ENCODE measurements at places on chromosomes 16 and 17.

- H3K4me3 ChIP-seq, result no peak overlapping the region
- H3K36me3 ChIP-seq, result no peaks in the 10 kb centered on the region
- H3K27me3 ChIP-seq, result peaks cover 6% of the 10 kb centered on the region
- no peak overlapping the region for H3K27ac ChIP-seq
These were observed 8.2 kb upstream of the ATP2C2 start for GRCh38 chr16:84360170-84360569.

GRCh38 chr17:50758524-50758923 is 8.8 kb downstream of the ANKRD40CL start:
- no peak overlapping the region for H3K27ac ChIP-seq
- no peak for DNase-seq
- H3K27me3 ChIP-seq, result peaks cover 2% of the 10 kb centered on the region
- no peak overlapping the region for H3K4me3 ChIP-seq
- H3K36me3 ChIP-seq, result no peaks in the 10 kb centered on the region
- H3K4me1 ChIP-seq, result peaks cover 2% of the 10 kb centered on the region

DNA sequence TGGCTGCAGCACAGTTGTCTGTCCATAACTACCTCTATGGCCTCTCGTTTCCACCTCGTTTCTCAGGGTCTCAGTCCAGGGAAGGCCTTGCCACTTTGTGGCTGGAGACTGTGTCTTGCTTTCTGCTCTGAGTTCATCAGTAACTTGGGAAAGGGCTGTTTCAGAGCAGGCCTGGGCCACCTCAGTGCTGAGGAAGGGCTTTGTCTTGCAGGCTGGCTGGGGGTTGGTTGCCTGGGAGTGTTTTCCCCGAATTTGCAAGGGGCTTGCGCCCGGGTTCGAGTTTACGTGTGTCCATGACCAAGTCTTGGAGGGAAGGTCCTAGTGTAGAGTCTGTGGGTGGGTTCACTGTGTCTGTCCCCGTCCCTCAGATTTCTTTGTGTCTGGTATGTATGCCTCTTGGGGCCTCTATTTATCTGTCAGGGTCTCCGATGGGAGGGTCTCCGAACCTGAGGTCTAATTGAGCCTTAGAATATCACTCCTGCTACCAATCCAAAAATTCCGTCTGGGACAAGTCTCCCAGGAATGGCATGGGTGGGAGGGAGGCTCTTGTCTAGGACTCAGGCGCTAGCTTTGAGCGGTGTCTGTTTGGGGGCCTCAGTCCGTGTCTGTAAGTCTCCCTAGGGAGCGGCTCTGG is 594 bp upstream of the TGFB1I1 start:
- DNase-seq, result no peak
- H3K4me3 ChIP-seq, result peak overlapping the region; percentile 85
- peaks cover 12% of the 10 kb centered on the region for H3K27me3 ChIP-seq

DNA sequence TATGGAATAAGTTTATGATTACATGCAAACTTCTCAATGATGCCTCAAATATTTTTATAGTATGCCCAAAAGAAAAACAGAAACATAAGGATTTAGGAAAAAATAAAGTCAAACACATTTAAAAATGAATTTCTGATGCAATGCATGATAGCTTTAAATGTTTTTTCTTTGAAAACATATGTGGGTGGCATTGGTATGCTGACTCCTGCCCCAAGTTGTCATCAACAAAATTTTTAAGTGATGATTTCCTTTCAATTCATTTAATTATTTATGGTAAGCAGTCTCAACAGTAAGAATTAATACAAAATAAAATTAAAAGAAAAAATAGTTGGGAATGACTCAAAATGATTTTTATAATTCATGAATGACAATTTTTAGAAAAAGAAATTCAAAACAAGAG is 104.9 kb downstream of the CEP112 start:
- H3K4me1 ChIP-seq, result no peaks in the 10 kb centered on the region
- H3K27ac ChIP-seq, result no peak overlapping the region
- H3K4me3 ChIP-seq, result no peak overlapping the region
- peaks cover 20% of the 10 kb centered on the region for H3K36me3 ChIP-seq
- DNase-seq, result no peak
- H3K27me3 ChIP-seq, result no peaks in the 10 kb centered on the region

DNA sequence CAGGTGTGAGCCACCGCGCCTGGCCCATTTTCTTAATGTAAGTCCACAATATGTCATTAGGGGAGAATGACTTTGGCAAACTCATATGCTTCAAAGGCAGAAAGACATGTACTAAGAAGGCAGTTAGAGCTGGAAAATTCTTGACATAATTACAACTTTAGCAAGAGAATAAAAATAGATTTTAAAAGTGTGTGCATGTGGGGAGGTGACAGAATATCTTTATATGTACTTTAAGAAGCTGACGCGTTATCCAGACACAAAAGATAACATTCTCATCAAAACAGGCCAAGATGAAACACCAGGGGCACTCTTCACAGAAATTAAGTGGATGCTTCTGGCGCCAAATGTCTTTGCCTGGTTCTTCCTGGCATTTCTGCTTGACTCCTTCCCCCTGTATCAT is 28.2 kb downstream of the GJC1 start:
- H3K27me3 ChIP-seq, result no peaks in the 10 kb centered on the region
- H3K4me1 ChIP-seq, result no peaks in the 10 kb centered on the region
- H3K36me3 ChIP-seq, result peaks cover 14% of the 10 kb centered on the region
- no peak for DNase-seq
- H3K27ac ChIP-seq, result no peak overlapping the region
- H3K4me3 ChIP-seq, result no peak overlapping the region

GRCh38 chr17:15006421-15007128 is 258.6 kb downstream of the PMP22 start:
- H3K27ac ChIP-seq, result no peak overlapping the region

Measured in endothelial cell (in vitro differentiated cells).